AG08396 (cell line): ENCODE measurements at places on chromosomes 5 and 9.

DNA sequence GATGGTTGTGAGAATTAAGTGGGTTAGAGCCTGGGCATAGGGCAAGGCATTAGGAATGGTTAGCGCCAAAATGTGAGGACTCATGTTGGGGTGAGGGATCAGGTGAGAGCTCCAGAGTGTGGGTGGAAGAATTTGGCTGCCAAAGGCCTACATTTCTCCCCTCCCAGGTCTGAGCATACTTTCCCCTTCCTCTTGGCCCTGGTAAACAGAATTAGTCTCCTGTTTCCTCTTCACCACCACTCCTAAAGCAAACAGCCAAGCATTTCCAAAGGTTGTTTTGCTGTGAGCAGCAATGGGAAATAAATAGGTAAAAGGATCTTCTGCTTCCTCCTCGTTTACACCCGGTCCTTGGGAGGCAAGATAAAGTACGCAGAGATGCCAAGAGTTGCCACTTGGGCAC, 132.5 kb downstream of the ZSWIM6 start:
- DNase-seq: no peak

DNA sequence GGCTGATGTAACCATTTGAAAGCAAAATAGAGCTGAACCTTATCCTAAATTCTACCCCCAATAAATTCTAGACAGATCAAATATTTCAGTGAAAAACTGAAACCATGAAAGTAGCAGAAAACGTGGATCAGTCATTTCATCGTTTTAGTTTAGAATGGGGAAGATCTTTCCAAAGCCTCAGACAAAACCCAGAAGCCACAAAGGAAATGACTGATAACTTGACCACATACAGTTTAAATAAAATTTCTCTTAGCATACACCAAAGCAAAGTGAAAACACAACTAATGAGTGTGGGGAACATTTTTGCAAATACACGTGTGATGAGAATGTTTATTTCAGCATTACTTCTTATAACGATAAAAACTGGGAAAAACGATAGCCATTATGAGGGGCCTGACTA, 284.8 kb downstream of the ADGRV1 start:
- DNase-seq: no peak

DNA sequence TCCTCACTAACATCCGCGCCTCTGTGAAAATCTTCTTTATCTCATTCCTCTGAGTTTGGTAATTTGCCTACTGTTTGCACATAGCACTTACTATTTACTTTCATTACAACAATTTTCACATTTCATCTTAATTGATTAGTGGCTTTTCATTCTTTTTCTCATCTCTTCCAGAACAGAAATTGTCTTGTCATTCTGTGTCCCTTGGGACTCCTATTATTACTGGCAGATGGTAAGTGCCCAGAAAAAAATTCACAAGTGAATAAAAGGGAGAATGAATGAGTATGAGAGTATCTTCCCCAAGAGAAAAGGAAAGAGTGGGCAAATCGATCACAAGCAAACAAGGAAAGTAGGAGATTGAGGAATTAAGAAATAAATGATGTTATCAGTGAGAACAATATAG, 876.1 kb downstream of the TLE4 start:
- no peak for DNase-seq

DNA sequence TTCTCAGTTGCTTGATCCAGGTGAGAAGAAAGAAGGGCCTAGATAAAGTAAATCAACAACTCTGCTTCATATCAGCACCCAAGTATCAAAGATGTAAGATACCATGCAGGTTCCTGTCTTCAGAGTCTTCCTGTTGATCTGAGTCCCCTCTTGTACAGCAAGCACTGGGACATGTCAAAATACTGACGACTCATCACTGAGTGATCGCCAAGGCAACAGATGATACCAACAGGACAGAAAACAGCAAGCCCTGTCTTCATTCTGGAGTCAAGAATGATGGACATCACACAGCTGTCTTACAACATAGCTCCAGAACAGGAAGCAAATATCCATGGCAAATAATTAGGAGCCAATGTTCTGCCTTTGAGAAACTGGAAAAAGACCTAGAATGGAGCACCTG, 83.7 kb downstream of the TARS1 start:
- no peak for DNase-seq

DNA sequence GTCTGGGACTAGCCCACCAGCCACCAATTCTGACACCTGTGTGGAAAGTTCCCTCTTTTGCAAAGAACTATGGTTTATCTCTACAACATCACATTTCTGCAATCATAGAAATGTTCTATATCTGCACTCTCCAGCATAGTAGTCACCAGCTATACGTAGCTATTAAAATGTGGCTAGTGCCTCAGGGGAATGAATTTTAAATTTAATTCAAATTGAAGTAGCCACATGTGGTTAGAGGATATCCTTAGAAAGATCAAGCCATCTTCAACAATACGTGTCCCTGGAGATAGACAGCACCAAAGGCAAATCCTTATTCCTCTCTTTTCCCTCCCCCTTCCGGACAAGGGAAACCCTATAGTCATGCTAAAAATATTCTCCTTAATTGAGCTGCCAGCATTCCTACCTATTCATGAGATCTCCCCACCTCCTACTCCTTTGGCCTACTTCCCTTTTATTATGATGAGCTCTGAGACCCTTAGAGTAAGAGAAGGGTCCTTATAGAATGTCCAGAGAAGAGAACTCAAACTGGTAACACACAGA, 11.1 kb downstream of the LCP2 start:
- no peak for DNase-seq

DNA sequence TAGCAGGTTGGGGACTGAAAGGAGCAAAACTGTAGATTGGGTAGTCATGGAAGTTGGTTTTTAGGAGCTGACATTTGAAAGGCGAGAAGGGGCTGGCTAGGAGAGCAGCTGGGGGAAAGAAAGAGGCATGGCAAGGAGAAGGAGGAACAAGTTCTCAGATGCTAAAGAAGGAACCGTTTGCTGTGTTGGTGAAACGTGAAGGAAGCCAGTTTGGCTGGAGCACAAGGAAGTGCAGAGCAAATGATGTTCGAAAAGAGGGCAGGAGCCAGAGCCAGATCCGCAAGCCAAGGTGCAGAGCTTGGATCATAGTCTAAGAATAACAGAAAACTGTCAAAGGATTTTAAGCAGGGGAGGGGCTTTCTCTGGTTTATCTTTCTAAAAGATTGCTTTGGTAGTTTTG, 276.6 kb downstream of the ASTN2 start:
- DNase-seq: no peak

DNA sequence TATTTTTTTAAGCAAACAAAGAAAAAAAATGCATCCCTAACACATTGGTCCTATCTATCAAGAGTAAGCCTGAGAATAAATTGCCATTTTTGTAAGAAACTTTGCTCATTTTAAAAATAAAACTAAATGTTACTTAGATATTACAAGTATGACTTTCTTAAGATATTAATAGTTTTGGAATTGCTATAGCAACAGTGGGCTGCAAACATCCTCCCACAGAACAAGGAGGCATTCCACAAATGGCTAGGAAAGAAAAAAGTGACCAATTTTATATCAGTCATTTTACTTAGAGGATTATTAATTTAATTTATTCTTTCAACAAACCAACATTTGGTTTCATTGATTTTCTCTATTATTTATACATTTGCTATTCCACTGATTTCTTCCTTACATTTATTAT, 63.7 kb downstream of the LURAP1L start:
- DNase-seq: no peak

- no peak for DNase-seq
These were observed 199.3 kb downstream of the PAX5 start for GRCh38 chr9:36834736-36835135.

DNA sequence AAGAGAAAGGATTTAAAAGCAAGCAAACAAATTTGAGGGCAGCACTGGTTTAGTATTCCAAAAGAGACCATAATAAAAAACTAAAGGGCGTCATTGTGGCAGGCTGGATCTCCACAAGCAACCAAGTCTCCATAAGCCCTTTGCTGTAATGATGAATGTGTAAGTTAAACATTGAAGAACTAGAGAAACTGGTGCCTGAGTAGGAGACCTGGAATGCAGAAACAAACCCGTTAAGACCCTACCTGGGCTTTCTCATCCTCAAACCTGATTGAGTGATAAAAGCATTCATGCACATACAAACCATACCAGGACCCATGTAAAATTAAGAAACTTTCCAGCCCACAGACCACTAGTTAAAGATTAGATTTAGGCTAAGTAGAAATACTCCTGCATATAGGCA, 1.9 kb upstream of the SCGB3A2 start:
- no peak for DNase-seq

DNA sequence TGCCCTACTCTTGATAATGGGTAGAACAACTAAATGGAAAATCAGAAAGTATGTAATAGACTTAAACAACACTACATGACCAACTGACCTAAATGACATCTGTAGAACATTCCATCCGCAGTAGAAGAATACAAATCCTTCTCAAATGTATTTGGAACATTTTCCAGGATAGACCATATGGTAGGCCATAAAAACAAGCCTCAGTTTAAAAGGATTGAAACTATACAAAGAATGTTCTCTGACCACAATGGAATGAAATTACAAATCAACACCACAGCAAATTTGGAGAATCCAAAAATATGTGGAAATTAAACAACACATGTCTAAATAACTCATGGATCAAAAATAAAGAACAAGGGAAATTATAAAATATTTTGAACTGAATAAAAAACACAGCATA, 189.2 kb downstream of the NDUFS4 start:
- DNase-seq: no peak

GRCh38 chr5:95530416-95530815, 24.4 kb downstream of the SKIC3 start:
- peak; percentile 28 for DNase-seq

DNA sequence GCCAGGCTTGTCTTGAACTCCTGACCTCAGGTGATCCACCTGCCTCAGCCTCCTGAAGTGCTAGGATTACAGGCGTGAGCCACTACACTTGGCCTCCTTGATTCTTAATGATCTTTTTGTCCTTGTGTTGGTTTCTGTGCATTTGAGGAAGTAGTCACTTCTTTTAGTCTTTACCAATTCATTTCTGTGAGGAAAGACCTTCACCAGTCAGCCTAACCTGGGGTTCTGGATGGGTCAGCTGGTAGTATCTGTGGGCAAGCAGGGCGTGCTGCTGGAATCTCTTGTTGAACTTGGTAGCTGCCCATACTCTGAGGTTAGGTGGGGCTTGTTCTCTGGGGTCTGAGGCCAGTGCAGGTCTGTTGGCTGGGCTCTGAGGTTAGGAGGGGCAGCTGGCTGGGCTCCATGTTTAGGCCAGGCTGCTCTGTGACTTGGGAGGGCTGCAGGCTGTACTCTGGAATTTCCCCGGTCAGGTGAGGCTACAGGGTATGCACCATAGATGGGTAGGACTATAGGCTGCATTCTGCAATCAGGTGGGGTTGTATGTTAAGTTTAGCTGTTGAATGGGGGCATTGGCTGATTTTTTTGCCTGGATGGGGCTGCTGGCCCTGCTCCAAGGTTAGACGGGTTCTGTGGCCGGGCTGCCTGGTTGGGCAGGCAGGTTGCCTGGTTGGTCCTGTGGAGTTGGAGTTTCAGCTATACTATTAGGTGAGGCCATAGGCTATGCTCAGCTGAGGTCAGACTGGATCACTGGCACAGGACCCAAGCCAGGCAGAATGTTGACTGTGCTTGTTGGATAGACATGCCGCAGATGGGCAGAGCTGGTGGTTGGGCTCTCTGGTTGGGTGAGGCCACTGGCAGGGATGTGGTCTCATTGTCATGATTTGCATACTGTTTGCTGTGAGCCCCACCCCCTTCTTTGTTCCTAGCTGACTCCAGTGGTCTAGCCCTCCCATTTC, 19.2 kb downstream of the UBAP1 start:
- no peak for DNase-seq

GRCh38 chr5:108093186-108093585, 288.7 kb downstream of the FBXL17 start:
- peak; percentile 15 for DNase-seq

DNA sequence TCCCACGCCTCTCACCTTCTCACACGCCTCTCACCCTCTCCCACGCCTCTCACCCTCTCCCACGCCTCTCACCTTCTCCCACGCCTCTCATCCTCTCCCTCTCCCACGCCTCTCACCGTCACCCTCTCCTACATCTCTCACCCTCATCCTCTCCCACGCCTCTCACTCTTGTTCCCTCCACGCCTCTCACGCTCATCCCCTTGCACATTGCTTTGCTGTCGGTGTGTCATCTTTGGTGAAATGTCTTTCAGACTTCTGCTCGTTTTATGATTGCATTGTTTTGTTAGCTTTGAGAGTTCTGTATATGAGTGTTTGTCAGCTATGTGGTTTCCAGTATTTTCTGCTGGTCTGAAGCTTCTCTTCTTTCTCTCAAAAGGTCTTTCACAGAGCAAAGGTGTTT, 102.7 kb downstream of the EHMT1 start:
- DNase-seq: no peak

- DNase-seq: peak; percentile 68
These were observed 6.9 kb upstream of the ZBTB5 start for GRCh38 chr9:37471942-37472684.
